Ecto neural progenitor cell (in vitro differentiated cells): ENCODE measurements at places on chromosomes 7 and 10.

DNA sequence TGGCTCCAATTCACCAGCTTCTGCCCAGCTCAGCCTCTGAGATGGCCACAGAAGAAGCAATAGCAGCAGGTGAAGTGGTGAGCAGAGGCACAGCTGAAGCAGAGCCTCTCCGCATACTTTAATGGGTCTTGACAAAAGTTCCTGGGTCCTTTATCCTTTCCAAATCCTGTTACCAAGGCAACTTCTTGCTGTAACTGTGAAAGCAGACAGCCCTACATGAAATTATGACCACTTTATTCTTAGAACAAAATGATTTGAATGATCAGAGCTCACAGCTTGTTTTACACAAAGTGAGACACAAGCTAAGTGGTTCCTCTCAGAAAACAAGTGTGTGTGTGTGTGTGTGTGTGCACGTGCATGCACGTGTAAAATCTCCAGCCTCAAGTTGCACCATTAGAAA, 245.6 kb downstream of the HTR7 start:
- no peak for DNase-seq

- no peak for DNase-seq
These were observed 59.9 kb downstream of the CAV1 start for GRCh38 chr7:116584721-116585120.

DNA sequence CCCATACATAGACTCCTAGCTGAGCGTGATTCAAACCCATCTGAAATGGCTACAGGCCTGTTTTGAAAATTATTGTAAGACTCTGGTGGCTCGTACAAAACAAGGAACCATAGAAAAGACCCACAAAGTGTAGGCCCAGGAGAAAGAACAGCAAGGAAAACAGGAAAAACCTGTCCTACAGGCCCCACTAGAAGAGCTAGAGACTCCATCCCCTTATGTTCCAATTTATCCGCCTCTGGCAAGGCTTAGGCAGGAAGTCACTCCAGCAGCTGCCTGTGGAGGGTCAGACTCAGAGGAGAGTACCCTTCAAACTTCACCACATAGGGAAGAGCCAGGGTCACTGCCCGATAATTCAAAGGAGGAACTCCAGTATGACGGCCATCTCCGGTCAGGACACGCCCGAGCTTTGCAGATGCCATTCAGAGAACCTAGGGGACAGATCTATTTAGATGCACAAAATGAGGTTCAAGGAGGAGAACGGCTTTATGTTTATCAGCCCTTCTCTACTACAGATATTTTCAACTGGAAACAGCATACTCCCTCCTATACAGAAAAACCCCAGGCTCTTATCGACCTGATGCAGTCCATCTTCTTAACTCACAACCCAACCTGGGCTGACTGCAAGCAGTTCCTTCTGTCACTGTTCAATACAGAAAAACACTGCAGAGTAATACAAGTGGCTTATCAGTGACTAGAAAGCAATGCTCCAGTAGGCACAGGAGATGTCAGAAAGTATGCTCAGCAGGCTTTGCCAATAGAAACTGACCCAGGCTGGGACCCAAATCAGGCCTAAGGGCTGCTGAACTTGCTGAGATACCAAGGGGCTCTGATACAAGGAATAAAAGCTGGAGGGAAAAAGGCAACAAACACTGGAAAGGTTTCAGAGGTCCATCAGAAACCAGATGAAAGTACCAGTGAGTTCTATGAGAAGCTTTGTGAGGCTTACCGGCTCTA, 8.6 kb upstream of the ZNF33B start:
- no peak for DNase-seq

GRCh38 chr7:36010656-36011587, 142.1 kb upstream of the EEPD1 start:
- no peak for DNase-seq

GRCh38 chr10:24425151-24425550, 216.2 kb downstream of the KIAA1217 start:
- no peak for DNase-seq

- DNase-seq = no peak
These were observed 13.0 kb downstream of the GALNT17 start for GRCh38 chr7:71144963-71145362.
